ENCODE measurements at places on chromosomes 7 and 10. TPM values are rescaled to one million over a fixed set of nuclear protein-coding genes. Genes with fewer than 3 reads are reported as not detected.
A peak's percentile ranks its signal among the peaks of the same experiment; 100 is the strongest.

DNA sequence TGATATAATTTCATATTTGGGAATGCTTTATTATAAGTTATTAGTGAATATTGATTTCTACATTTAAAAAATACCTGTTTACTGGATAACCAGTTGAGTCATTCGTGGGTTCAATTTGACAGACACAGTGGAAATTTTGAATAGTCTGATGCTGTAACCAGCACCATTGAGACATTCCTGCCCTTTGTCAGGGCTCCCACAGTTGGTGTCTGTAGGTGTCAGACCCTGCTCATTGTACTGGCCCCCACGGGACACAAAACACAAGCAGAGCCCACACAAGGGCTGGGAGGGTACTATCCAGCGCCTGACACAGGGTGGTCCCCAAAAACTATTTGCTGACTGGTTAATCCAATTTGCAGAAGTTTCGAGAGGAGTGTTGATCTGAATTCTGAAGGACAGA is 35.9 kb downstream of the EEPD1 start:
- no peaks in the 10 kb centered on the region for H3K4me1 ChIP-seq
- no peak for DNase-seq
- no peaks in the 10 kb centered on the region for H3K27me3 ChIP-seq
- no peak overlapping the region for H3K4me3 ChIP-seq
- H3K27ac ChIP-seq = no peak overlapping the region
- H3K36me3 ChIP-seq = no peaks in the 10 kb centered on the region

GRCh38 chr7:17205910-17206309 is 92.5 kb upstream of the AHR start:
- H3K4me3 ChIP-seq = no peak overlapping the region
- H3K36me3 ChIP-seq = peaks cover 5% of the 10 kb centered on the region

GRCh38 chr7:2896131-2896530 is 52.0 kb upstream of the GNA12 start:
- no peak for DNase-seq
- H3K4me3 ChIP-seq = peak overlapping the region; percentile 15
- peak overlapping the region; percentile 40 for H3K27ac ChIP-seq
- peaks cover 29% of the 10 kb centered on the region for H3K4me1 ChIP-seq

The SRRM3 gene
- total RNA-seq = not detected

The AGR2 gene
- not detected for total RNA-seq

All from activated CD8-positive, alpha-beta T cell treated with anti-CD3 and anti-CD28 coated beads, Interleukin-2, amount 10 ng/mL, durations not matched to agents 7 days and 5 days (primary cell).